ENCODE measurements at places on chromosomes 2 and 18. TPM values are rescaled to one million over a fixed set of nuclear protein-coding genes. Genes with fewer than 3 reads are reported as not detected.

The CDH19 gene
- not detected for total RNA-seq

The EVA1A gene
- 2.2 TPM for total RNA-seq

The DSG1 gene
- not detected for total RNA-seq

The SIX3 gene
- total RNA-seq, result 5.7 TPM

The BUB1 gene
- total RNA-seq, result 68.3 TPM

The TACR1 gene
- 0.70 TPM for total RNA-seq

The SLC9A4 gene
- 0.08 TPM for total RNA-seq

The RIOK3 gene
- total RNA-seq, result 32.0 TPM

The POTEI gene
- 2.0 TPM for total RNA-seq

The UNC80 gene
- 0.80 TPM for total RNA-seq

The IL1A gene
- total RNA-seq, result 1.6 TPM

The ROCK2 gene
- 28.0 TPM for total RNA-seq

The TSPYL6 gene
- not detected for total RNA-seq

The ELOA2 gene
- not detected for total RNA-seq

- no peak for DNase-seq
Observed at GRCh38 chr2:29878898-29879297, 42.5 kb downstream of the ALK start.

- DNase-seq, result peak; percentile 88
Observed at GRCh38 chr2:235551965-235552364, 58.1 kb downstream of the AGAP1 start.

GRCh38 chr2:209721497-209721896 lies 50.1 kb upstream of the UNC80 start:
- DNase-seq, result no peak

DNA sequence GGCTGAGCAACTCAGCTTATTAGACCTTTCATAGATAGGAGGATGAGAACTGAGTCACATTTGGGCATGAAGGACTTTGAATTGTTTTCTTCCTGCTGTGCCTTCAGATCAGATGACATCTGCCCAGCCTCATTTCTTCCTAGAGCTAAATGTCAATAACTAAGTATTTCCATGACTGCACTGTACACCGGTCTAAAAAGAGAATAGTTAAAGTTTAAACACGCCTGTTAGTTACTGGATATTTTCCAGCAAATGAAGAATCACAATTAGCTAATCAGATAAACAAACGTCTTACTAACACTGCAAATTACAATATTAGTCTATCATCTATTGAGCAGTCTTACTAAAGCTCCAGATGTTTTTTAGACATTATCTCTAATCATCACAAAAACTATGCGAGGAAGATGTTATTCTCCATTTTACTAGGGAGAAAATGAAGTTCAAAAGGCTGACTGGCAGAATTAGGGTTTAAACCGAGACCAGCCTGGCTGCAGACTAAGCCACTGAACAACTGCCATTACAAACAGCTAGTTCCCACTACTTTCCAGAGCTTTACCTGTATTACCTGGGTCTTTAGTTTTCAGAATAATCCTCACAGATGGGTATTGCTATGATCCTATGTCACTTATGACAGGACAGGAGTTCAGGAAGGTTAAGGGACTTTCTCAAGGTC lies 69.4 kb upstream of the ZNF397 start:
- DNase-seq, result no peak

- no peak for DNase-seq
Observed at GRCh38 chr2:18339326-18339725, 221.1 kb downstream of the RDH14 start.

GRCh38 chr2:151388011-151388410 lies 21.7 kb upstream of the RIF1 start:
- DNase-seq, result no peak

DNA sequence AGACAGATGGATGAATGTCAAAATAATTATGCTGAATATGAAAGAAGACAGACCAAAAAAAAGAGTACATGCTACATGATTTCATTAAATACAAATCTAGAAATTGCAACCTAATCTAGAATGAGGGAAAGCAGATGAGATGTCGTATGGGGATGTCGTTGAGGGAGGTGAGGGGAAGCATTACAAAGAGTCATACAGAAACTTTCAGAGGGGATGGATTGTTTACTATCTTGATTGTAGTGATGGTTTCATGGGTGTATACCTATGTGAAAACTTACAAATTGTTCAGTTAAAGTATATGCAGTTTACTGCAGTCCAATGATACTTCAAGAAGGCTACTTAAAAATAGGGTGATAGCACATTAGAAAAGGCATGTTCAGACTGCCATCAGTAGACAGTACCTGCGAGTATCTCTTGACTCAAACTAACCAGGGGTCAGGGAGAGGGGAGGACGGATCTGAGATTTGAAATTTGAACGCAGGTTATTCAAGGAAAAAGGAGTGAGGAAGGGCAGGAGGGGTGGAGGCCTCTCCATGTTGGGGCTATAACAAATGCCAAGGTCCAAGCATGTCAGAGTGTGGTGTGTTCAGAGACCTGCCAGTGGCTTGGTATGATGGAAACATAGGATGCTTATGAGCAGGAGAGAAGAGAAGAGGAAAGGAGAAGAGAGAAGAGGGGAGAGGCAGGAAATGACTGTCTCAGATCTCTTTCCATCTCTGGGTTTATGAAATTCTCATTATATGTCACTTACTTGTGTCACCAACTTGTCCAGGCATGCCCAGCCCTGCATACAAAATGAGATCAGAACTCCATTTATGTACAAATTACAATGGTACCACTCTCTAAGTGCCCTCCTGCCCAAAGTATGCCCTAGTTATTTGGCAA lies 257.3 kb upstream of the CXCR4 start:
- peak; percentile 16 for DNase-seq

DNA sequence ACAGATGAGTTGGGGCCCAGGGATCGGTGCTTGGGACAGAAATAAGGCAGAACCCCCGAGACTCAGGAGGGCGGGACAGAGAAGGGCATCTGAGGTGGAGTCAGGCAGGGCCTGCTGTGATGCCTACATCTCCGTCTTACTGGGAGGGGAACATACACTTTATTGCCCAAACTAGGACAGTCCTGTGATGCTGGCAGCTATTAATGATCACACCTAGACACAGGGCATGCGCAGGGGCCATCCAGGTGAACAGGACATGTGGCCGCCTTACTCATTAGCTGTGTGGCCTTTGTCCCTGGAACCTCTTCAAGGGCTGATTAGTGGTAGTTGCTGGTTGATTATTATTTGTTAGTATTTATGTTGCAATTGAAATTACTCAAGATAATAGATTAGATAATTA lies 33.2 kb downstream of the MLPH start:
- no peak for DNase-seq

DNA sequence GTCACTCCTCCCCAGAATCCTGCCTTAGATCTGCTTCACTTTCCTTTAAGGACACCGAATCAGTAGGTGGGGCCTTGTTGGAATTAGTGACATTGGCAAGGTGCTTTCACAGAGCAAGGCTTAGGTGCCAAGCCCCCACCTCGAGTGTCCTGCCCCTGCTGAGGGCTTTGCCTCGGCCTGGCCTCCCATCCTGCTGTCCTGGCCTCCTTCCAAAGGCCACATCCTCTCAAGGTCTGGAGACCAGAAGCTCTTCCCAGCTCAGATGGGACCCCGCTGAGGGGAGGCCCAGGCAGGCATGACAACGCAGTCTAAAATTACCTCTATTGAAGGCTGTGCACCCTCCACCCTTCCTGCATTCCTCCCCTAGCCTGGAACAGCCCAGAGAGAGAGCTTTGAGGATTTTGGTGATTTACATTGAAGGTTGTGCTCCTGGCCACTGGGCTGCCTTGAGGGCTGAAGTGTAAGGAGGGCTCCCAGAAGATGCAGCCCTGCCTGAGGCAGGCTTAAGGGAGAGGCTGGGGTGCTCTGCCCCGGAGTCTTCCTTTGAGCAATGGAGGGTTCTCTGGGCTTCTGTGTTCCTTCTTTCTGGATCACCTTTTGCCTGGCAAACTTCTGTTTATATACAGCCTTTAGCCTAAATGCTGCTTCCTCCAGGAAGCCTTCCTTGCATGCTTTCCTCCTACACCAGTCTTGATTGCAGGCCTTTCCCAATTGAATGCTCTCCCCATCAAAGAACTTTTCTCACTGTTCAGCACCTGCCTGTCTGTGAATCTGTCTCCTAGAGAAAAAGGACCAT lies 154.4 kb downstream of the DDX1 start:
- DNase-seq, result peak; percentile 47

DNA sequence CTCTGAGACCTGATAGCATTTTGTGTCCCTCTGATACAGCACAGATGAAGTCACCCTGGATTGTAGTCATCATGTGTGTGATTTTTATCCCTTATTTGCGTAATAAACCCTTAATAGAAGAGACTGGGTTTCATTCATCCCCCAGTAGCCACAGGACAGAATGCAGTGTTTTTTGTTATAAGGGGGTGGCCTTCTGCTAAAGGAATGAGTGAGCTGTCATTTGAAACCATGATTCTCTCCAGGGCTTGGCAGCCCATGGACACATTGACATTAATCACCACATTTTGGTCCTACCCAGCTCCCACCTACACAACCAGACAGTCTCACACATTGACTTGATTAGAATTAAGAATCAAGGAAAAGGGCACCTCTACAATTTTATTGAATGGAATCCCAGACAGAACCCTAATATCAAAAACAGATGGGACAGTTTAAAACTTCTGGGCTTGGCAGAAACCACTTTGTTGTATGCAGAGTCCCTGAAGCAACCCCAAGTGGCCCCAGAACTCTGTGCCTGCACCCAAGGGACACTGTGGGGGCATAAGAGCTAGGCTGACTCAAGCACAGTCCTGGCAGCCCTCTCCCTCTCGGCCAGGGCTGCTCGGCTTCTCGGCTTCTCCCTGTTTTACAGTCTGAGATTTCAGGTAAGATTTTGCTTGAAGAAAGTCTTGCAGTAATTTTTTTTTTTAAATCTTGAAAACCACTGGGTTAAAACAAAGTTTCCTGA lies 254.0 kb upstream of the SLC14A2 start:
- DNase-seq, result no peak

DNA sequence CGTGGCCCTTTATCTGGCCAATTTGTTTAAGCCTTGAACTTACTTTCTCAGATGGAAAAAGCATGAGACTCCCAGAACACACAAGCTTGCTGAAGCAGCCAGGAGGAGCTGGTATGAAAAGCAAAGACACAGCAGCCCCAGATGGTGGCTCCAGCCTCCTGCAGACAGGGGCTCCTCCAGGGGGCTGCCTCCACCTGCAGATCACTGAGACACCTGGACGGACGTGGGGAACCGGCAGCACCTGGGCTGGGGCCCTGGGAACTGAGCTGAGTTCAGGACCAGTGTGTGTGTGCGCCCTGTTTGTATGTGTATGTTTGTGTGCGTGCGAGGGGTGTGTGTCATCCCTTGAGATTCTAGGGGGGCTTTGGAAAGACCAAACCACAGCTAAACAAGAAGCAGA lies 8.6 kb downstream of the CYS1 start:
- DNase-seq, result no peak

- DNase-seq, result peak; percentile 96
Observed at GRCh38 chr2:217713395-217714286, 289.2 kb downstream of the TNS1 start.

DNA sequence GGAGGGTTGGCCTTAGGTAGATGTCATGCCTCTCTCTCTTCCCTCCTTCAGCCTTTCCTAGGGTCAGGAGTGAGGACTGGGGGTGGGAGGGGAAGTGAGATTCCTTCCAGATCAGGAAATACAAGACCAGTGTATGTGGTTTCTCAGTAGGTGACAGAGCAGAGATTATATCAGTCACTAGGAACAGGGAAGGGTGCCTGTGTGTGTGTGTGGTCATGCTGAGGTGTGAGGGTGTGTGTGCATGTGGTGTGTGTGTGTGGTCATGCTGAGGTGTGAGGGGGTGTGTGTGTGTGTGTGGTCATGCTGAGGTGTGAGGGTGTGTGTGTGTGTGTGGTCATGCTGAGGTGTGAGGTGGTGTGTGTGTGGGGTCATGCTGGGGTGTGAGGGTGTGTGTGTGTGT lies 259.8 kb downstream of the LOXHD1 start:
- no peak for DNase-seq

- DNase-seq, result peak; percentile 22
Observed at GRCh38 chr2:239946864-239947728, 78.0 kb downstream of the NDUFA10 start.

GRCh38 chr2:197052356-197052755 lies 125.8 kb upstream of the PGAP1 start:
- no peak for DNase-seq

DNA sequence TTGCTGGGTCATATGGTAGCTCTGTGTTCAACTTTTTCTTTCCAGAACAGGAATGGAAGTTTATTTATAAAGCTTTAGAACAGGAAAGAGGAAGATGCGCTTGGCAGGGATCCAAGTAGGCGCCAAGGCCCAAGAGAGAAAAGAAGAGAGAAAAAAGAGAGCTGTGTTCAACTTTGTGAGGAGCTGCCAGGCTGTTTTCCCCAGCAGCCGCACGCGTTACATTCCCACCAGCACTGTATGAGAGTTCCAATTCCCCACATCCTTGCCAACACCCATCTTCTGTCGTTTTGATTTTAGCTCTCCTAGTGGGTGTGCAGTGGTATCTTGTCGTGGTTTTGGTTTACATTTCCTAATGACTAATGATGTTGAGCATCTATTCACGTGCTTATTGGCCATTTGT lies 51.4 kb downstream of the KCNF1 start:
- DNase-seq, result no peak

- DNase-seq, result no peak
Observed at GRCh38 chr2:178404368-178404767, 46.6 kb downstream of the PRKRA start.

DNA sequence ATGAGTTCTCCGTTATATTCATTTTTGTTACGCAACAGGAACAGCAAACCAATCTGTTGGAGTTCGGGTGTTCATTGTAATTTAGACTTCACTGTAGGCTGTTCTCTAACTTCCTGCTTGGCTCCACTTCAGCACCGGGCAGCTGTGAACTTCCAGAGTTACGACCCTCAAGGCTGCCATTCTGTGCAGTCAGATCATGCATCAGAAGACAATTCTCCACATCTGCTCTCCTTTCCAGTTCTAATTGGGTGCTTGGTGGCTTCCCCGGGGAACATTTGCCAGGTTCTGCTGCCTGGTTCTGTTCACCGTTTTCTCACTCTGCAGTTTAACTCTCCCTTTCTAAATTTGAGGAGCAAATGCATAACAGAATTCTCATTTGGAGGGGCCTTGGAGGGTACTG lies 237.7 kb downstream of the NYAP2 start:
- DNase-seq, result no peak

DNA sequence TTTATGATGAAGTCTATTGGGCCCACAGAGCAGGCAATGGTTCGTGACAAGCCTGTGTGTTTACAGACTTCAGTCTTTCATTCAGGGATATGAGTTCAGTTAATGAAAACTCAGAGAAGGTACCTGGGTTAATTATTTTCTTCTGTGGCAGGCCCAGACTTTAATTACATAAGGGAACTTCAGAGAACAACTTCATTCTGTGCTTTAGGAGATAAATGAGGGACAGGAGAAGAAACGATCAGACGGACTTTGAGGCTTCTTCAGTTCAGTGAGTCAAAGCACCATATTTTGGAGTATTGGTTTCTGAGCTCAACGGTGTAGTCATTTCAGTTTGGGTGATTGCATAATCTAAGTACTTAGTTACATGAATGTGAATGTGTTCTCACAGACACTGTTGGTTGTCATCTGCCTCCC lies 203.0 kb upstream of the KCNJ3 start:
- no peak for DNase-seq

DNA sequence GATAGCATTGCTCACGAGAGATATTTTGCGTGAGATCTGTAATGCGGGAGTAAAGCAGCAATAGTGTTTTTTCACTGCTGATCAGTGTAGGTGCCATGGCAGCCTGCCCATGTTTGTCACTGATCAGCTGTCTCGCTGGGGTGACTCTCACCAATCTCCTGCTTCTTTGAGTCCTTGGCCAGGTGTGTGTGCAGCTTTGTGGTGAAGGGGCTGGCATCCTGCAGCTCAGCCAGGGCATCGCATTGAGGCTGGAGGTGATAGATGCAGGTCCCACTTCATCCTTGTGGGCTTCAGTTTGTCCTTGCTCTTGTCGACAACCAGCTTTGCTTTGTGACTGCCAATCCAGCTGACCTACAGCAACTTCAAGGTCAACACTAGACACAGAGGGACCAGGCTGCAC lies 258.3 kb upstream of the CXCR4 start:
- DNase-seq, result no peak
